ENCODE measurements at places on chromosomes 3 and 15. TPM values are rescaled to one million over a fixed set of nuclear protein-coding genes. Genes with fewer than 3 reads are reported as not detected.

CPNE4 gene
- total RNA-seq: not detected

IL17RC gene
- total RNA-seq: 37.8 TPM

ZIC1 gene
- not detected for total RNA-seq

SATB1 gene
- total RNA-seq: 15.2 TPM

PATL2 gene
- total RNA-seq: 1.4 TPM

GOLGA6L26 gene
- total RNA-seq: not detected

ONECUT1 gene
- total RNA-seq: not detected

CHRNA7 gene
- 0.47 TPM for total RNA-seq

PLA1A gene
- total RNA-seq: 2.1 TPM

FBXL22 gene
- 0.16 TPM for total RNA-seq

ACKR2 gene
- total RNA-seq: 0.26 TPM

DTX3L gene
- 14.2 TPM for total RNA-seq

PLCB2 gene
- under 0.01 TPM for total RNA-seq

IL5RA gene
- total RNA-seq: under 0.01 TPM

All from bronchial smooth muscle cell (primary cell).